Cardiac septum (tissue), 1 donor: ENCODE measurements at places on chromosomes 5 and 9.

DNA sequence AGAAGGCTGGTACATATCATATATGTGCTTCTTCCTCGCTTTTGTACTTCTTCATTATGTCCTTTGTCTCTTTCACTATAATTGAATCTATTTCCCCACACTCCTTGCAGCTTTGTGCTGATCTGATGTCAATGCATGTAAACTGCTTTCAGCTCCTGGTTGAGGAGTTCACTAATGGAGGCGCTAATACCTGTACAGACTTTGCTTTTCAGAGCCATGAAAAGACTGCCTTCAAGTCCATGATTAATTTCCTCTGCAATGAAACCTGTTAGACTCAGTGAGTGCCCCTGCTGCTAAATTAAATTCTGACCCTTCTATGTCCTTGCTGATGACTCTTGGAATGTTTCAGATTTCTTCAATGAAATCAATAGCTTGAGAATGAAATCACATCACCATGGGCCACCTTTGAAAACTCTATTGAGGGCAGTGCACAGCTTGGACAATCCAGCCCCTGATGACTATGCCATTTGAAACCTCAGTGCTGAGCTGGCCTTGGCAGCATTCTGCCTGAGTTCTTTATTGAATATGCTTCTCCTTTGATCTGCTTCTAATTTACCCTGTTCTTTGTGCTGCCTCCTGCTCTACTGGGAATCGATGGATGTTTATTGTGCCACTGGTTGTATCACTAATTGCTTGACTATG lies 358.2 kb upstream of the DMAC1 start:
- no peak for DNase-seq

DNA sequence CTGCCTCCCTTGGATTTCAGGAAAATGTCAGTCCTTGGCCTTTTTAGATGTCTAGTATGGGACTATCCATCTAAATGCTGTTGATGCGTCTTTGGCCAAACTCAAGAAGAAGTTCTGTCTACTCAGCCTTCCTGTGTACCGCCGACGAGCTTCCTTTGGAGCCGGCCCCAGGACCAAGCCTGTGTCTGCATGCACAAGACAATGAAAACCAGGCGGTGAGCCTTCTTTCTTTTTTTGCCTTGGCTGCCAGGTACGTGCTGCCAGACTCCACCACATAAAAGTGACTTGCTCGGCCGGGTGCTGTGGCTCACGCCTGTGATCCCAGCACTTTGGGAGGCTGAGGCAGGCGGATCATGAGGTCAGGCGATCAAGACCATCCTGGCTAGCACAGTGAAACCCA lies 6.0 kb upstream of the NEURL1B start:
- DNase-seq: peak; percentile 58

DNA sequence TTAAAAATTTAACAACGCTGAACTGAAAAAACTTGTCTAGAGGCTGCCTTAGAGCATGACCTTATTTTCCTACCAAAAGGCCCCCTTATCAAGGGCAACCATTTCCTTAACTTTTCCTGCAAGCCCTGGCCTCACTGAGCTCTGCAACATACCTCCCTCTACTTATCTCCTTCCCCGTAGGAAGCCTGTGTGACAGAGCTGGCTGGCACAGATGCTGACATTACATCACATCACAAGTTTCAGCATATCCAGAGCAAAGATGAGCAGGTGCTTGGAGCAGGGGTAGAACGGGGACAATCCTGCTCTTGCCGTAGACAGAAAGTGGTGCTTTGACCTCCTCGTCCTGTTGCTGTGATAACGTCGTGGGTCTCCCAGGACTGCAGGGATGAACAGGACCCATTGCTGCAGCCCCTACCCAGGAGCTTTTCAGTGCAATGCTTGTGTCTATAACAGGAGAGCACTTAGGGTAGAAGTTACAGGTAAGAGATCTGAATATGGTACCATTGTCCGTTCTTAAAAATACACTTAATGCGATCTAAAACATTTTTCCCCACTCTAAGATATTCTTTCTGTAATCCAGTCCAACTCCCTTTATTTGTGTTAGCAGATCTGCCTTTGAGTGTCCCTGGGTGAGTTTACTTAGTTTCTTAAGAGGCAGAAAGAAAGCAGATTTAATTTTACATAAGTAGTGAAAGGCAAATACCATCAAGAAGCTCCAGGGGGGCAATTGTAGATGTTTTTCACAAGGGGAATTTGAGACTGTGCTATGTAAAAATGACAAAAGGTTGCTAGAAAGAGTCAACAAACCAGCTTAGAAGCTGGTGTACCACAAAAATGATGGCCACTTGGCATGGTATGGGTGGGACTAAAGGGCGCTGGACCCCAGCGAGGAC lies 101.9 kb upstream of the EFNA5 start:
- DNase-seq: peak; percentile 75

GRCh38 chr5:94523018-94523417 lies 95.4 kb downstream of the KIAA0825 start:
- DNase-seq: no peak

- no peak for DNase-seq
Measured at GRCh38 chr9:3660936-3661335, 135.1 kb upstream of the RFX3 start.

DNA sequence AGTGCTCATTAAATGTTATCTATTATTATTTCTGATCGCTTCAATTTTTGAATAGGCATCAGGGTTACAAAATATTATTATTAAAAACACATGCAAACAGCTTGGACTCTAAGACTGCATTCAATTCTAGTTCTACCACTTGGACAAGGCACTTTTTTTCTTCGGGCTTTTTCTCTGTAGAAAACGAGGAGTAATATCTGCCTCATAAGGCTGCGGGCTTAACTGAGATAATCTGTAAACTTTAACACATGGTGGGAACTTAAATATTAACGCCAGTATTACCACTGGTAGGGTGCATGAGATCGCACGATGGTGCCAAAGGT lies 511 bp upstream of the SPDL1 start:
- DNase-seq: no peak

DNA sequence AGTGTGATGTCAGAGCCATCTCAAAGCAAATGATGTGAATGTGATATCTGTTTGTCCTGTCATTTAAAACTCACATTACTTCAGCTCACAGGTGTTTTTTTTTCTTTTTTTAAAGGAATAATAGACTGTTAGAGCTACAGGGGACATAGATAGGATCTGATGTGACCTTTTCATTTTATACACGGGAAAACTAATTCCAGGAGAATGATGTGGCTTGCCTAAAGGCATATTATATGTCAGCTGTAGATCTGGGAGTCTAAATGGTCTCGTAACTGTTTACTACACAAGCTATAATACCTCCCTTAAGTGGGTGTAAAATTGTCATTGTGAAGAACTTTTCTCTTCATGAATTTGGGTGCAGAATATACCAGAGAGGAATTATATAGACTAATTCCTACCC lies 2.0 kb downstream of the NMUR2 start:
- no peak for DNase-seq

- DNase-seq: no peak
Measured at GRCh38 chr5:123147128-123147715, 58.2 kb downstream of the PRDM6 start.

- DNase-seq: no peak
Measured at GRCh38 chr9:136286987-136287379, 16.9 kb downstream of the CCDC187 start.

- no peak for DNase-seq
Measured at GRCh38 chr9:21615018-21615417, 132.9 kb upstream of the IFNE start.

GRCh38 chr9:87290241-87291052 lies 207.2 kb upstream of the DAPK1 start:
- no peak for DNase-seq

DNA sequence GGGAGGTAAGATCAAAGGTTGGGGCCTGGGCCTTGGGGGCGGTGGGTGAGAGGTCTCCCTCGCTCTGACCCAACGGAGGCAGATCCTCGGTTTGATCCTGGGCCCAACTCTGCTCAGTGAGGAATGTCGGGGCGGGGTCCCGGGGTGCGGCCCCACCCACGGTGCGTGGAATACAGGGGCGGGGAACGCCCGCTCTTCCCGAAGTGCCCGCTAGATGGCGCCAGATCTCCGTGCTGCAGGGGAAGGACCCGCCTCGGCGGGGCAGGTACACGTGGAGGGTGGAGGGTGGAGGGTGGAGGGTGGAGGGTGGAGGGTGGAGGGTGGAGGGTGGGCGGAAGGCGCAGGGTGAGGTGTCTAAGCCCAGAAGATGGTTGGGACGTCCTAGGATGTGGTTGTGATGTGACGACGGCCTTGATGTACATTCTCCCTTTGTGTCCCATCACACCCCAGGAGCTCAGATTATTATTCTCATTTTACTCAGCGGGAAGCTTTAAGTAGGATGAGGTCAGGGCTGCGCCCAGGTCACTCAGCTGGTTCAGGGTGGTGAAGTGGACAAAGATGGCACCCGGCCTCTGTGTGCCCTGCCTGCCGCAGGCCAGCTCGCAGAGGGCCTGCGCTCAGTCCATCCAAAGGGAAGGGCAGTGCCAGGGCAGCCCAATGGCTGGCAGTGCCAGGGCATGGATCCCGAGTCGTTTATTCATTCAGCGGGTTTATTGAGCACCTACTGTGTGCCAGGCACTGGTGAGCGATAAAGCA lies 9.4 kb upstream of the RPS14 start:
- DNase-seq: peak; percentile 92

DNA sequence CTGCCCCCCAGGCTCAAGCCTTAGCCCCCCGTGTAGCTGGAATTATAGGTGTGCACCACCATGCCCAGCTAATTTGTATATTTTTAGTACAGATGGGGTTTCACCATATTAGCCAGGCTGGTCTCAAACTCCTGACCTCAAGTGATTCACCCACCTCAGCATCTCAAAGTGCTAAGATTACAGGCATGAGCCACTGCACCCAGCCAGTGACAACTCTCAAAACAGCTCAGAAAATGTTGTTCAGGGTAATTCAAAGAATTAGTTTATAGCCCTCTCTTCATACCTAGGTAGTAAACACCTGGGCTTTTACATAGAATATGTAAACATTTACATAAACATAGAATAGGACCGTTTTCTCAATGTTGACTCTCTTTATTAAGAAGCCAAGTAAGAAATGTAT lies 168.7 kb downstream of the ENC1 start:
- no peak for DNase-seq

- no peak for DNase-seq
Measured at GRCh38 chr5:31131381-31131891, 62.0 kb upstream of the CDH6 start.

GRCh38 chr5:157718519-157718918 lies 12.7 kb upstream of the THG1L start:
- no peak for DNase-seq

DNA sequence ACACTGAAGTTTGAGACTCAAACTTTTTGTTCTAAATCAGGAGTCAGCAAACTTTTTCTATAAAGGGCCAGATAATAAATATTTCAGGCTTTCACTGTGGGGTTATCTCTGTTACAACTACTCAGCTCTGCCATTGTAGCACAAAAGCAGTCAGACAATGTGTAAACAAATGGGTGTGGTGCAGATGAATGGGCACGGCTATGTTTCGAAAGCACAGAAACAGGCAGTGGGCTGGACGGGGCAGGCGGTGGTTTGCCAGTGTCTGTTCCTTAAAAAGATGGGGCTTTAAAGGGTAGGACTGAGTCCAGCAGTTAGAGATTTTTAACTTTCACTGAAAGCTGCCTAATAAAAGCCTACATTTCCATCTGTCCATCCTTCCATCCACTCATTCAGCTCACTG lies 48.9 kb downstream of the PFDN1 start:
- DNase-seq: no peak

DNA sequence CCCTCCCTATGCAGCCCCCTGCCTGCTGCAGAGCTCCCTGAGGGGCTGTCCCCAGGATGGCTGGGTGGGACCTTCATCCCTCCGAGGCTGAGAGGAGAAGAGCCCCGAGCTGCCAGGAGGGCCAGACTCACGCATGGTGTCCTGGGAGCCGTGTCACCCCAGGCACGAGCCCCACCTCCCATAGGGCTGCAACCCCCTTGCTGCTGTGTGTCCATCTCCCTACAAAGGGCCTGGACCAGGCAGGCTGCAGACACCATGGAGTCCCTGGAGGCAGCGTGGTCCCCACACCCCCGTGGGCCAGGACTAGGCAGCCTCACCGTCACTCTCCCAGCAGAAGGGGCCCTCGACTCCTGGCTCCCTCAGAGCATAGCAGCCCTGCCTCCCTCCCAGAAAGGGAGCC lies 11.2 kb upstream of the SEC16A start:
- no peak for DNase-seq

DNA sequence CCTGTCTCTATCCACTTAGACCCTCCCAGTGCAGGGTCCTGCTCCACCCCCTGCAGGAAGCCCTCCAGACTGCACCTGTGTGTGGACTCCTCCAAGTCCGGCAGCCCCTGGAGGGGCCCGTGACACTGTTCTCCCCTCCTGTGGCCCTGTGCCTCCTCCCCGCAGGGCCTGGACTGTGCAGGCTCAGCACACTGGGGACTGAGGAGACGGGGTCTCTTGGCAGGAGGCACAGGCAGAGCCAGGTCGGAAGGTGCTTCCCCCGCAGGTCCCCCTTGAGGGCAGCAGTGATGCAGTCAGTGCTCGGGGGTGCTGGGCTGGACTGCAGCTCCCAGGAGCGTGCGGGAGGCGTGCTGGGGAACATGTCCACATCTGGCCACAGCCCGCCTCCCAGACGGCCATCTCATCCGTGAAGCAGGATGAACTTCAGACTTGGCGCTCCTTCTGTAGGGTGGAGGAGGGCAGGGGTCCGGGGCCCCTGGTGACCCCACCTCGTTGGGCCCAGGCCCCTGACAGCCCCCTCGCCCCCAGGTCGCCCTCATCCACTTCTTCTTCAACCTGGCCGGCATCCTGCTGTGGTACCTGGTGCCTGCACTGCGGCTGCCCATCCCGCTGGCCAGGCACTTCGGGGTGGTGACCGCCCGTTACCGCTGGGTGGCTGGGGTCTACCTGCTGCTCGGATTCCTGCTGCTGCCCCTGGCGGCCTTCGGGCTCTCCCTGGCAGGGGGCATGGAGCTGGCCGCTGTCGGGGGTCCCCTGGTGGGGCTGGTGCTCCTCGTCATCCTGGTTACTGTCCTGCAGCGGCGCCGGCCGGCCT lies 4.9 kb downstream of the SLC34A3 start:
- DNase-seq: no peak

DNA sequence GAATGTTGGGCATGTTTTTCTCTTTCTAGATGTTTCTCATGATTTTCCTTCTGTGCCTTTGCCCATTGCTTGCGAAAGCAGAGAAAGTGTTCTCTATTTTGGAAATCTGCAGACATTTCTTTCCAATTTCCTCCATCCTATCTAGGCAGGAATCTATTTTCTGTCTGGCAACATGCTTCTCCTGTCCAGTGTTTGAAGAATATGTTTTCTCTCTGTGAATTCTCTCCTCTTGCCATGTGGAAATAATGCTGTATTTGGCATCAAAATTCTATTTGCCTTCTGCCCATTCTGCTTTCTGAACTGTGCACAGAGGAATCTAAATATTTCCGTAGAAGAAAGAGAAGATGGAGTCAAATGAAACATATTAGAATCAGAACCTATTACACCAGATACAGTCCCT lies 833.3 kb downstream of the CDH9 start:
- no peak for DNase-seq

DNA sequence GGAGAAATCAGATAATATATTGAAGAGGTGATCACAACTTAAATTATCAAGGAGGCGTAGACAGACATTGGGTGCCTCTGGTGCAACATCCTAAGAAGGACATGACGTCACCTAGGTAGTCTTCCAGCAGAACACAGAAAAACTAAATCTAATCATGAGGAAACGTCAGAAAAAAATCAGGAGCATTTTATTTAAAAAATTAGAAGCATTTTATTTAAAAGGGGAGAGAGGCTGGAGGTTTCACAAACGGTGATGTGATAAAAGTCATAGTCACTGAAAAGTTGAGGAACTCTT lies 254.6 kb downstream of the TMEM167A start:
- DNase-seq: no peak

- no peak for DNase-seq
Measured at GRCh38 chr5:61327760-61328753, 4.0 kb upstream of the ZSWIM6 start.

GRCh38 chr5:87020099-87020934 lies 247.4 kb upstream of the RASA1 start:
- DNase-seq: no peak
